ENCODE measurements at places on chromosomes 4 and X. TPM values are rescaled to one million over a fixed set of nuclear protein-coding genes. Genes with fewer than 3 reads are reported as not detected.

INTU gene
- 6.0 TPM for total RNA-seq

CDKL5 gene
- total RNA-seq = 3.7 TPM

PGAM4 gene
- not detected for total RNA-seq

CCKAR gene
- total RNA-seq = 3.1 TPM

TEX13A gene
- total RNA-seq = not detected

TDO2 gene
- total RNA-seq = 1.8 TPM

PABPC1L2B gene
- total RNA-seq = not detected

DRD5 gene
- not detected for total RNA-seq

WAS gene
- total RNA-seq = 0.09 TPM

ARR3 gene
- not detected for total RNA-seq

CRMP1 gene
- not detected for total RNA-seq

FNIP2 gene
- 34.3 TPM for total RNA-seq

FMR1NB gene
- not detected for total RNA-seq

FAM47A gene
- not detected for total RNA-seq

PACRGL gene
- total RNA-seq = 20.3 TPM

NDST3 gene
- total RNA-seq = not detected

DUSP9 gene
- total RNA-seq = not detected

SOD3 gene
- total RNA-seq = 65.3 TPM

AR gene
- 6.3 TPM for total RNA-seq

NR0B1 gene
- total RNA-seq = 0.90 TPM

DOCK11 gene
- 60.8 TPM for total RNA-seq

SLC26A1 gene
- total RNA-seq = 0.27 TPM

SLC39A8 gene
- total RNA-seq = 14.7 TPM

S100P gene
- not detected for total RNA-seq

TLR1 gene
- 3.2 TPM for total RNA-seq

GIMD1 gene
- not detected for total RNA-seq

RAB9B gene
- total RNA-seq = 1.9 TPM

STATH gene
- not detected for total RNA-seq

MAGEB2 gene
- not detected for total RNA-seq

NXF2 gene
- total RNA-seq = not detected

SMIM10 gene
- total RNA-seq = 6.6 TPM

SATL1 gene
- total RNA-seq = not detected

MGARP gene
- 56.9 TPM for total RNA-seq

RNF128 gene
- 12.6 TPM for total RNA-seq

TSPAN6 gene
- total RNA-seq = 32.5 TPM

TRIM60 gene
- total RNA-seq = not detected

AADAT gene
- 6.2 TPM for total RNA-seq

LPAR4 gene
- total RNA-seq = 1.3 TPM

MAP7D3 gene
- total RNA-seq = 23.1 TPM

HMX1 gene
- total RNA-seq = not detected

ANK2 gene
- total RNA-seq = 200 TPM

SSX3 gene
- not detected for total RNA-seq

ADAMTS3 gene
- total RNA-seq = 5.0 TPM

DNAAF6 gene
- total RNA-seq = not detected

F8A1 gene
- 7.1 TPM for total RNA-seq

NPY1R gene
- total RNA-seq = 0.09 TPM
